ENCODE measurements at places on chromosomes 2 and 18.

GRCh38 chr2:69203166-69203985, 183.7 kb downstream of the GFPT1 start:
- no peak for DNase-seq

GRCh38 chr2:197641666-197642065, 33.7 kb downstream of the RFTN2 start:
- DNase-seq: no peak

GRCh38 chr2:13481201-13481600, 764.5 kb downstream of the TRIB2 start:
- no peak for DNase-seq

GRCh38 chr2:86042256-86043168, 63.2 kb downstream of the POLR1A start:
- DNase-seq: no peak

GRCh38 chr2:221961561-221961960, 337.2 kb downstream of the PAX3 start:
- DNase-seq: no peak

- no peak for DNase-seq
These were observed 79.0 kb downstream of the SLC66A3 start for GRCh38 chr2:11234309-11234708.

- no peak for DNase-seq
These were observed 217.5 kb downstream of the DLGAP1 start for GRCh38 chr18:4237664-4238041.

DNA sequence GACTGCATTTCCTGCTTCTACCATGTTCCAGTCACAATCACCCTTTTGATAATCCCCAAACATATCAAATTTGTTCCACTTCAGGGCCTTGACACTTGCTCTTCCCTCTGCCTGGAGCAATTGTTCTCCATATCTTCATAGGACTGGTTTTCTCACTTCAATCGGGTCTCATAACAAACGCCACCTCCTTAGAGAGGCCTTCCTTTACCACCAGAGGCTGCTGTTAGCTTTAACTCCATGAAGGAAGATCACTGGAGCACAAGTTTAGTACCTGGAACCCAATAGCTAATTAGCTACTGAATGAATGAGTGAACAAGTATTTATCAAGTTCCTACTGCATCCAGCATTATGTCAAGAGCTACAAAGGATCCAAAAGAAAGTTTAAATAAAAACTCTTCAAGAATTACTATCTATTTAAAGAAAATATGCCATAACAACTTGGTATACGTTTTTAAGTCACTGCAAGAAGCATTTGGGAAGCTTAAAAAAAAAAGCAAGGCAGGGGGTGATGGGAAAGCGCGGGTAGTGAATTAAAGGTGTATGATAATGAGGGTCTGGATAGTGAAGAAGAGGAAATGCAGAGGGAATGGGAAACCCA, 58.8 kb downstream of the BAZ2B start:
- DNase-seq: no peak

All from left forelimb (tissue), 1 donor.